ENCODE measurements at places on chromosomes 1 and 21.

DNA sequence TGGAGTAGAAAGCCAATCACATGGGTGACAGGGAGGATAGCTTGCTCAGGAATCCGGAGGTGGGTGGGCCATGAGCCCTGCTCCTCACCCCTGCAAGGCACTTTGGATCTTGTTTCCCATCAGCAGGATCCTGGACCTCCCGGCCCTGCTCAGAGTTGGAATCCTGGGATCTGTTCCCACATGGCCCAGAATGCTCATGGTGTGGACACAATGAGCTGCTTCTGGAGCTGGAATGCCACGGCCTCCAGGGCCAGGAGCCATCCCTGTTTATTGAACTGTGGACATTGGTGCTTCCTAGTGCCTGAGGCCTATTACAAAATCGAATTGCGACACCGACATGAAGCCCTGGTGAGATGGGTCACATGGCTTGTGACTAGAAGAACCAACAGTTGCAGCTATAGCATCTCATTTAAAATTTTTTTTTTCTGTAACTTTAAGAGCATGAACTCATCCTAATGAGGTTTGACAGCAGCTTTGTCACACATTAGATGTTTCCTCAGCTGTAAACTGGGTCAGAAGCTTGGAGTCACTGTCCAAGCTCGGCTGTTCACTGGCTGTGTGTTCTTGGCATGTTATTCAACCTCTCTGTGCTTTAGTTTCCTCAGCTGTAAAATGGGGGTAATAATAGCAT, 40.4 kb upstream of the GOLT1A start:
- peak; percentile 90 for DNase-seq

GRCh38 chr1:201982623-201983379, at the start of gene RNPEP:
Gene RNPEP (plus strand): TSS chr1:201982648. CDS start chr1:201982667, 19 bp downstream.
- peak; percentile 90 for DNase-seq

DNA sequence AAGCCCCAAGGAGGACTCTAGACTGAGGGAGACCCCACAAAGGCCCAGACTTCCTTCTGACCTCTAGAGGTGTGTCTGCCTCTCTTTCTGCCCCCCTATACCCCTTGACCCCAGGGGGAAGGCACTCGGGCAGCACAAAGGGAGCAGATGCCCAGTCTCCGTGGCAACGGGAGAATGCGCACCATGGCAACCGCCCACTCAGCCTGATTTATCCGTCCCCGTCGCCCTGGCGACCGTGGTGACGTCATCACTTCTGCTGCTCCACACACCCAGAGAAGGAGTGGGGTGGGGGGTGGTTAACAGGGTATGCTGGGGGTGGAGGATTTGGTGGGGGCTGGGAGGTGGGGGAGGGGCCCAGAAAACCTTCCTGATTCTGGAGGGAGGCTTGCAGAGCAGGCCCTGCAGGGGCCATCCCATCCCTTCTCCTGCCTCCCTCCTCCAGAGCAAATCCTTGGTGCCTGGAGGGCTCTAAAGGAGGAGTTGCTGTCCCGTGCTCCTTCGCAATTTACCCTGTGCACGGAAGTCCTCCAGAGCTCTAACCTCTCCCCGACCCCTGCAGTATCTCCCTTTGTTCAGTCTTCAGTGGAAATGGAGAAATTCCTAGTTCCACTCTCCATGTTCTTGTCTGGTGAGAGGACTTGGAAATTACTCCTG, 6.3 kb downstream of the CELF3 start:
- peak; percentile 24 for DNase-seq

DNA sequence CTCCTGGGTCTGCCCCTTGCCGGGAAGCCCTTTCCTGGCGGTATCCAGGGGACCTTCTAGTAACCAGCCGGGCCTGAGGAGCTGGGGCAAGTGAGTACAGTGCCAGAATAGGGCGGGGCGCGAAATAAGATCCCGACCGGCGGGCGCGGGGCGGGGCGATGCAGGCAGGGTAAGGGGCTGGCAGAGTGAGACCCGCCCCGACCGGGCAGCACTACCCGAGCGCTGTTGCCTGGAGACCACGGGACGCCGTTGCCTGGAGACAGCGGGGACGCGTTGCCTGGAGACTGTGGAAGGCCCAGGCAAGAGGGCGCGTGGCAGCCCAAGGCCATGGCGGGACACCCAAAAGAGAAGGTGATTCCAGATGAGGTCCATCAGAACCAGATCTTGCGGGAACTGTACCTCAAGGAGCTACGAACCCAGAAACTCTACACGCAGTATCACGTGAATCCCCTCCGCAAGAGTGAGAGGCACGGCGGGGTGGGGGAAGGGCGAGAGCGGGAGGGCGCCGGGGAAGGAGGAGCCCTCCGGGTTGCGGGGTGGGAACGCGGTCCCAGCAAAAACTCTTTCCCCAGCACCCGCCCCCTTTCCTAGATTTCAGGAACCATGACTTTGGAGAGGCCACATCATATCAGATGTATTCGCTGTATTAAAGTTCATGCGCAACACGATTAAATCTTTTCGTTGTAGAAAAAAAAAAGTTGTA, 24.3 kb downstream of the EBNA1BP2 start:
- peak; percentile 73 for DNase-seq

DNA sequence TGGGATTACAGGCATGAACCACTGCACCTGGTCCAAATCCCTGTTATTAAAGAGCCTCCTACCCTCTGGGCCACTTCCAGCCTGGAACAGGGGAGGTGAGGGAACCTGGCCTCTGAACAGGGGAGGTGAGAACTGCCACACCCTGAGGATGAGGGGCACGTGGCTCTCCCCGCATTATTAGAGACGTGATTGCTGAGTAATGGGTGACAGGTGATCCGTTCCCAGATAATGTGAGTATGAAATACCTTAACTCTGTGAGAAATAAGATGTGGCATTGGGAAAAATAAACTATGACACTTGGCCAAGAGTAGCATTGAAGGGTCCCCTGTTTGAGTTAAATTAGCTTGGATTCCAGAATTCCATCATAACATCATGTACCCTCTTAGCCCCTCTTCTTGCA, 13.6 kb upstream of the SLC25A34 start:
- DNase-seq: no peak

- DNase-seq: no peak
Observed at GRCh38 chr1:94614168-94614815, 72.7 kb upstream of the F3 start.

GRCh38 chr1:41838266-41838665, 80.5 kb downstream of the HIVEP3 start:
- no peak for DNase-seq

GRCh38 chr1:202144402-202145067, at the start of gene ARL8A:
Gene ARL8A (minus strand): TSS chr1:202144737. CDS start chr1:202144572, 165 bp downstream.
- DNase-seq: peak; percentile 54

DNA sequence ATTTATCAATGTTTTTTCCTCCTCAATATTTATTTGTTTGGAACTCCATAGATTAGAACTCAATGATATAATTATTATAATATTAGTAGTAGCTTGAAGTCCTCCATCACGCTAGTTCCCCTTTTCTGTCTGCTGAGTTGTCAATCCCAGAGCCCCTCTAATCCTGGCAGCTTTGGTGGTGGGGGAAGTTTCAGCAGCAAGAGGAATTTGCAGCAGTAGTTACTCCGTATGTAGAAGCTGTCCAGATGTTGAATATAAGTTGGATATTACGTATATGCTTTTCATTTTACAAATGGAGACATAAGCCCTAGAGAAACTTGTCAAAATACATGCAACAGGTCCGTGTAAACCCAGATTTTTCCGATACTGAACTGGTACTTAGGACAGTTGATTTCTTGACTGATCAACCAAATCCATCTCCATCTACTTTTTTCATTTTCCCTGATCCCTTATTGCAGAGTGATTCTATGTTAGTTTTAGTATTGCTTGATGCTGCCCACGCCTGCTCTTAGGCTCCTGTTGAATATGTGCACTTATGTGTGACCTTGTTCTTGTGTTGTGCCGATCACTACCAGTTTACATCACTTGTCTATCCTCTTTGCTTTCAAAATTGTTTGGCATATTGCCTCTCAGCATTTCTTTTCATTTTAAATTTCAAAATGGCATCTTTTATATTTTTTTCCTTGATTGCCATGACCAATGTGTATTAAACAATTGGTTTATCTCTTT, 28.1 kb downstream of the SMAP2 start:
- no peak for DNase-seq

DNA sequence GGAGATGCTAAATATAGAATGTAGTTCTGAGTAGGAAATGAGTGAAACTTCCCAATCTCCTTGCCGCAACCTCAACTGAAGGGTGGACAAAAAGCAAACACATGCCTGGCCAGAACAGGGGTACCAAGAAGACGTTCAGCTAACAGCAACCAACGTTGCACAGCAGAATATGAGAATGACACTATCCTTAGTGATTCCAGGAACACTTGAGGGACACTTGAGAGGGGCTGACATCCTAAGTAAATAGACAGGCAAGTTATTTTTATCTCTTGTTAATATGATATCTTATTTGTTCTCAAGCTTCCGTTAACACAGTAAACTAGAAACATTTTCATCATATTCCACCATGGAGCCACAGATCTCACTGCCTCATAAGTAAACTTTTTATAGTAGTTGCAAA, 908 bp downstream of the KRTAP19-1 start:
- no peak for DNase-seq

GRCh38 chr21:44552681-44553080, 1.4 kb upstream of the KRTAP10-2 start:
- no peak for DNase-seq

DNA sequence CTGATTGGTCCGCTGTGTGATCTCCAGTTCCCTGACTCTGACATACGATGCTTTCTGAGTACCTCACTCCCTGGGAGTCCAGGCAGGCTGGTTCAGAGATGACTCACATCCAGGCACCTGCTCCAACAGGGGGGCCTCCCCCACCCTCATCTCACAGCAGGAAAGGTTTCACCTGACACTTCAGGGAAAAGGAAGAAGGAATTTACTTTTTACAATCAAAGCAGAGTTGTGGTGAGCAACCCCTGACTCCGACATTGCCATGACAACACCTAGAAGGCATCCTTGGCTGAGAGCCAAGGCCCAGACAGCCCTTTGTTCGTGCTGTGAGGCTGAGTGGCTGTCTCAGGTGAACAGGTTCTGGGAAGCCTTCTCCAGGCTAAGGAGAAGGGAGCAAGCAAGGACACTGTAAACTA, 164.6 kb upstream of the GJB5 start:
- DNase-seq: no peak
